Panc1 (cell line): ENCODE measurements at places on chromosomes 1 and 21. TPM values are rescaled to one million over a fixed set of nuclear protein-coding genes. Genes with fewer than 3 reads are reported as not detected.

- H3K27ac ChIP-seq, result peak within 1 kb of the TSS; percentile 54; the same call in 1 of the 2 replicates
- no peaks in the 10 kb centered on the region for H3K36me3 ChIP-seq
- no peaks in the 10 kb centered on the region for H3K27me3 ChIP-seq
- peaks cover 6% of the 10 kb centered on the region for H3K4me1 ChIP-seq
- no peak for DNase-seq
- H3K4me3 ChIP-seq, result peak within 1 kb of the TSS; percentile 59
These were observed at the start of gene BACE2 for GRCh38 chr21:41167348-41168342. Gene BACE2, plus strand, starts transcription at chr21:41168160. Its CDS starts 104 bp downstream, at chr21:41168264.

DNA sequence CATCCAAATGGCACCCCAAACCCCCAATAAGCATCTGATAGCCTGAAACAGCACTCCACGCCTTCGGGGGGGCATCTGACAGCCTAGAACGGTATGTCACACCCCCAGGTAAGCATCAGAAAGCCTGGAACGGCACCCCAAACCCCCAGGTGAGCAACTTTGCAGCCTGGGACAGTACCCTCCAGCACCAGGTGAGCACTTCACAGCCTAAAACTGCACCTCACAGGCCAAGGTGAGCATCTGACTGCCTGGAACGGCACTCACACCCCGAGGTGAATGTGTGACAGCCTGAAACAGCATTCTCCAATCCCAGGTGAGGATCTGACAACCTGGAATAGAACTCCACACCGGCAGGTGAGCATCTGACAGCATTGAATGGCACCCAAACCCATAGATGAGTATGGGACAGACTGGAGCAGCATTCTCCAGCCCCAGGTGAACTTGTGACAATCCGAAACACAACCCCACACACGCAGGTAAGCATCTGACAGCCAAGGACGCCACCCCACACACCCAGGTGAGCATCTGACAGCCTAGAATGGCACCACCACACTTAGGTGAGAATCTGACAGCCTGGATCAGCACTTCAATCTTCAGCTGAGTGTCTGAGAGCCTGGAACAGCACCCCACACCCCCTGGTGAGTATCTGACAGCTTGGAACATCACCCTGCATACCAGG is 18.3 kb upstream of the MMEL1 start:
- no peak for DNase-seq
- H3K4me3 ChIP-seq, result no peak overlapping the region
- peaks cover 17% of the 10 kb centered on the region; the same call in 1 of the 2 replicates for H3K27me3 ChIP-seq
- H3K36me3 ChIP-seq, result no peaks in the 10 kb centered on the region

DNA sequence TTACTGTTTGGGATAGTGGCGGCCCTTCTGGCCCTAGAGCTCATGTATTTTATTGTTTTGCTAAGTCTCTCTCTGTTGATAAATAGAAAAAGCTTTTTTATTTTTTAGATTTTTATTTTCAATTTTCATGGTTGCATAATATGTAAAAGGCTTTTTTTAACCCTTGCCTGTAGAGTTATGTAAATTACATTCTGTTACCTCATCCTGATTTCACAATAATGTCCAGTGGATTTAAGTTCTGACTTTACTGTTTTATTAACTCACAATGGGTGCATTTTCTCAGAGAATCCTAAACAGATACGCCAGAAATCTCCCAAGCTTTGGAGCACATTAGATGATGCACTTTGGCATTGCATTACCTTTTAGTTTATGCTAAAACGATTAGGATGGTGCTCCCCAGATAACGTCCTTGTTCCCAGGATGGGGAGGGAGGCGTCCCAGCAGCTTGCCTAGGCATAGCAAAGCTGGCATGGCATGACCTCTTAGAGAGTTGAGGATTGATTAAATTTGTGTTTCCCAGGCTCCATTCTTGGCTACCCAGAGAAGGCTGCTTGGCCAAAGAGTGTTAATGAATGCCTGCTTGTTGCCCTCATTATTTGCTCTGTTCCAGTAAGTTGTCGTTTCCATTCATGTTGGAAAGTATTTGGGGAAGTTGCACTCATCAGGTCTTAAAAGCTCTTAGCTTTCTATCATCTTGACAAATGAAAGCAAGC is 17.1 kb downstream of the UTP25 start:
- H3K27ac ChIP-seq, result no peak overlapping the region
- no peak overlapping the region for H3K4me3 ChIP-seq
- peaks cover 30% of the 10 kb centered on the region for H3K36me3 ChIP-seq
- no peaks in the 10 kb centered on the region for H3K4me1 ChIP-seq
- no peak for DNase-seq

- no peaks in the 10 kb centered on the region for H3K27me3 ChIP-seq
- peaks cover 10% of the 10 kb centered on the region for H3K4me1 ChIP-seq
- DNase-seq, result no peak
- peak overlapping the region; percentile 76 for H3K27ac ChIP-seq
These were observed 199.1 kb downstream of the DYRK1A start for GRCh38 chr21:37565530-37566223.

GRCh38 chr1:155759966-155760630 is 71.2 kb downstream of the DAP3 start:
- H3K4me1 ChIP-seq, result no peaks in the 10 kb centered on the region
- H3K27ac ChIP-seq, result no peak overlapping the region
- no peak for DNase-seq
- no peak overlapping the region for H3K4me3 ChIP-seq

DNA sequence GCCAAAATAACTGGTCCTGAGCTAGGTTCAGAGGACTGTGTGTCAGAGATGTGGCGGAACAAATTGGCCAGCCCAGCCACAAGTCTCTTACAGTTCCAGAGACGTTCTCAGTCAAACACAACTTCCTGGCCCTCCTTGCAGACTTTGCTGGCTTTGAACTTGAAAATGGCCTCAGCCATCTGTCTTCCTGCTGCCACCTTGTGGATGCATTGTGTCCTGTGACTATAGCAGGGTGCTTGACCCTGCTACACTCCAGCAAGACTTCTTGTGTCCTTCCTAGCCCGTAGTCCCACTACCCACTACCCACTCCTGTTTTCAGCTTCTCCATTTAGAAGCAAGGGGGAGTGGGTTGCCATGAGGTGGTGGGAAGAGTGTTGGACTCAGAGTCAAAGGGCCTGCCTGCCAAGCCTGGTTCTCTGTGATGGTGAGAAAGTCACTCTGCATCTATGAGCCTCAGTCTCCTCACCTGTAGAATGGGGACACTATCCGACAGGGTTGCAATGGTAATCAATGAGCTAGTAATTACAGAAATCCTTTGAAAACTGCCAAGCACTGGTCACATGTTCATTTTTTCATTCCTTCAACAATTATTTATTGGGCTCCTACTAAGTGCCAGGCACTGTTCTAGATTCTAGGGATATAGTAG is 109.9 kb downstream of the IGSF21 start:
- no peaks in the 10 kb centered on the region for H3K36me3 ChIP-seq
- no peaks in the 10 kb centered on the region for H3K4me1 ChIP-seq
- DNase-seq, result no peak
- H3K27ac ChIP-seq, result no peak overlapping the region
- H3K4me3 ChIP-seq, result no peak overlapping the region

DNA sequence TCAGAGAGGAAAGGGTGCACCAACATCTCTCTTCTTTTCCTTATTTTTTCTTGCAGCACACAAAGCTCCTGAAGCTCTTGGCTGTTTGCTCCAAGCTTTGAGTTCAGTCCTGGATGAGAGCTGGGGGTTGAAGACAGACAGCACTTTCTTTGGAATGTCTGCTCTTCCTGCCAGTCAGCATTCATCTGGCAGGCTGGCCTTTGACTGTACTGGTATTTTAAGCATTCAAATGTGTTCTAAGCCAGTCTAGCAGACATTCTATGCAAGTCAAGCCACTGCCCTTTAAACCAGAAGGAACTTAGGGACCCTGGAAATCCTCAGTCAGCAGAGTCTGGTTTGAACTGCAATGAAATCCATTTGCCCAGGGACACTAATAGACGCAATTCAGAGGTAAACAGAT is 45.0 kb downstream of the XCL1 start:
- H3K4me3 ChIP-seq, result no peak overlapping the region
- H3K27ac ChIP-seq, result no peak overlapping the region
- no peaks in the 10 kb centered on the region for H3K4me1 ChIP-seq
- no peaks in the 10 kb centered on the region for H3K27me3 ChIP-seq
- H3K36me3 ChIP-seq, result no peaks in the 10 kb centered on the region
- DNase-seq, result no peak

DNA sequence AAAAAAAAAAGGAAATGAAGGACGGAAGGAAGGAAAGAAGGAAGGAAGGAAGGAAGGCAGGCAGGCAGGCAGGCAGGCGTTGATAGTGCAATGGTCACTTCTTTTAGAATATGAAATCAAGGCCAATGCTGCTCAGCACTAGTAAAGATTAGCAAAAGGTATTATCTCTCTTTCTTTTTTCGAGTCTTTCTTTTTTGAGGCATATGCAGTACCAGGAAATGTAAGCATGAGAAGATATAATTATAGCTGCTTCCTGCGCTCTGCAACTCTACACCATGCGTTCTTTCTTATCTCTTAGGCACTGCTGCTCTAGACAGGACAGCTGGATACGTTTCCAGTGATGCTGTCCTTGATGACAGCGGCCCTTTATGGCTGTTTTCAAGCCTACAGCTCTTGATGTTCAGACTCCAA is 1512.5 kb upstream of the B3GALT2 start:
- no peak overlapping the region for H3K4me3 ChIP-seq
- no peaks in the 10 kb centered on the region for H3K4me1 ChIP-seq
- no peaks in the 10 kb centered on the region for H3K27me3 ChIP-seq
- no peak overlapping the region for H3K27ac ChIP-seq
- no peak for DNase-seq

DNA sequence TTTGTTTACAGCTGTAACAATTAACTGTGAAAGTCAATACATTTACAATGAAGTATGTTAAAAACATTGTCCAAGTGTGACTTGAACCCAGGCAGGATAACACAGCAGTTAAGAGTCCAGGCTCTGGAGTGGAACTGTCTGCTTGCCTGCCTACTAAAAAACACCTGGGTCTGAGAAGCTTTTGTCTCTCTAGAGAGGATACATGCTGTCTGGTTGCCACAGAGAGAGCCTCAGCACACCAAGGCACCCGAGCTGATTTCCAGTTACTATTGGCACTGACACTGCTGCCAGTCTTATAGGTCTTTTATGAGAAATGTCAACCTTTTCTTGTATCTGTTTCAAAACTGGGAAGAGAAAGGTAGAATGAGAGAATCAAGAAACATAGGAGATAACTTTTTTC is 20.2 kb upstream of the RALGPS2 start:
- no peak overlapping the region for H3K4me3 ChIP-seq
- no peak overlapping the region for H3K27ac ChIP-seq
- no peak for DNase-seq
- peaks cover 7% of the 10 kb centered on the region for H3K27me3 ChIP-seq
- no peaks in the 10 kb centered on the region for H3K4me1 ChIP-seq
- no peaks in the 10 kb centered on the region for H3K36me3 ChIP-seq

DNA sequence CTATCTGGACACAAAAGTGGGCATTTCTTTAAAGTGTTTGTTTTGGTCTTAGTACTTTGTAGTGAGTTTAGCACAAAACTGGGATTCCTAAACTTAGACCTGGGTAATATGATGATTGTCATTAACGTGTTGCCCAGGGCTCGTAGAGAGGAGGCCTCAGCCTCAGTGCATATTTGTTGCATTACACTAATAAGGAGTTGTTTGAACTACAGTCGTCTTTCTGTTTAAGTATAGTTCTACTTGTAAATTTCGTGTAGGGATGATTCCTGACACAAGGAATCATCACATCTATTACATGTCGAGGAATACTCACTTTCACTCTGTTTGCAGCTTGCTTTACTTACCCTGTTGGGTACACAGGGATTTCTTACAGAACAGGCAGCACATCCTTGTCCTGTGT is 85.0 kb downstream of the PRDM2 start:
- H3K36me3 ChIP-seq, result peaks cover 12% of the 10 kb centered on the region; the same call in 1 of the 2 replicates
- H3K4me1 ChIP-seq, result no peaks in the 10 kb centered on the region
- H3K27ac ChIP-seq, result no peak overlapping the region
- H3K27me3 ChIP-seq, result no peaks in the 10 kb centered on the region
- no peak for DNase-seq

DNA sequence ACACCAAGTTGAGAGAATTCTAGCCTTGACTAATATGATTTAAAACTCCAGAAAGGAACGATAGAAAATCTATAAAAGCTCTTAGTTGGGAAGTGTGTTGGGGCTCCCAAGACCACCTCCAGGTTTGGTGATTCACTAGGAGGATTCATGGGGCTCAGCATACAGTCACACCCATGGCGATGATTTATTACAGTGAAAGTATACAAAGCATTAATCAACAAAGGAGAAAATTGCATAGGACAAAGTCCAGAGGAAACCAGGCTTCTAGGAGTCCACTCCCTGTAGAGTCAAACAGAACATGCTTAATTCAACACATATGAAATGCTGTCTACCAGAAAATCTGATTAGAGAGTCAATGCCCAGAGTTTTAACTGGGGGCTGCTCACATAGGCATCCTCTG is 4.8 kb downstream of the CDCA8 start:
- H3K27ac ChIP-seq, result no peak overlapping the region
- H3K27me3 ChIP-seq, result no peaks in the 10 kb centered on the region
- peaks cover 5% of the 10 kb centered on the region for H3K4me1 ChIP-seq
- DNase-seq, result no peak
- H3K4me3 ChIP-seq, result no peak overlapping the region

- H3K27me3 ChIP-seq, result peaks cover 3% of the 10 kb centered on the region; the same call in 1 of the 2 replicates
- H3K36me3 ChIP-seq, result no peaks in the 10 kb centered on the region
- H3K4me3 ChIP-seq, result no peak overlapping the region
- no peaks in the 10 kb centered on the region for H3K4me1 ChIP-seq
- no peak overlapping the region for H3K27ac ChIP-seq
These were observed 95.3 kb upstream of the ACTRT2 start for GRCh38 chr1:2925918-2926317.

DNA sequence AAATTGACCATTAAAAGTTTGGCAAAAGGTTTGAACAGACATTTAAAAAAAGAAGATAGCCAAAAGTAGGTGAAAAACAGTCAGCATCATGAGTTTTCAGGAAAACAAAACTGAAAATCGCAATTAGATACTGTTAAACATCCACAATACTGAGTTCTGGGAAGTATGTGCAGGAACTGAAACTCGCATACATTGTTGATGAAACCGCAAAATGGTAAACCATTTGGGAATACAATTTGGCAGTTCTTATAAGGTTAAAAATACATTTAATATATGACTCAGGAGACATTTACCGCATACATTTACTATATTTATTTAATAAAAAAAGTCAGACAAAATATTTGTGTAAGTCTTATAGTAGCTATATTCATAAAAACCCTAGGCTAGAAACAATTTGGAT is 393.2 kb downstream of the COL11A1 start:
- no peaks in the 10 kb centered on the region for H3K4me1 ChIP-seq
- no peak overlapping the region for H3K27ac ChIP-seq
- H3K36me3 ChIP-seq, result no peaks in the 10 kb centered on the region
- H3K27me3 ChIP-seq, result no peaks in the 10 kb centered on the region
- H3K4me3 ChIP-seq, result no peak overlapping the region
- DNase-seq, result no peak

GRCh38 chr1:46556822-46557221 is 5.4 kb upstream of the KNCN start:
- no peak overlapping the region for H3K4me3 ChIP-seq
- DNase-seq, result no peak
- no peak overlapping the region for H3K27ac ChIP-seq
- H3K36me3 ChIP-seq, result no peaks in the 10 kb centered on the region
- no peaks in the 10 kb centered on the region for H3K4me1 ChIP-seq

CAPN8 gene
- 0.28 TPM for total RNA-seq

SPRR2E gene
- total RNA-seq, result not detected

TTC24 gene
- total RNA-seq, result not detected

RNF19B gene
- 29.1 TPM for total RNA-seq

PLA2G5 gene
- total RNA-seq, result not detected

VASH2 gene
- total RNA-seq, result 1.7 TPM
